ENCODE measurements at places on chromosomes 4 and X.
A peak's percentile ranks its signal among the peaks of the same experiment; 100 is the strongest.

- DNase-seq: no peak
Observed at GRCh38 chr4:25779021-25779420, 83.8 kb downstream of the SEL1L3 start.

- peak; percentile 38 for DNase-seq
Observed at GRCh38 chr4:139808808-139809756, 143.5 kb downstream of the MGST2 start.

DNA sequence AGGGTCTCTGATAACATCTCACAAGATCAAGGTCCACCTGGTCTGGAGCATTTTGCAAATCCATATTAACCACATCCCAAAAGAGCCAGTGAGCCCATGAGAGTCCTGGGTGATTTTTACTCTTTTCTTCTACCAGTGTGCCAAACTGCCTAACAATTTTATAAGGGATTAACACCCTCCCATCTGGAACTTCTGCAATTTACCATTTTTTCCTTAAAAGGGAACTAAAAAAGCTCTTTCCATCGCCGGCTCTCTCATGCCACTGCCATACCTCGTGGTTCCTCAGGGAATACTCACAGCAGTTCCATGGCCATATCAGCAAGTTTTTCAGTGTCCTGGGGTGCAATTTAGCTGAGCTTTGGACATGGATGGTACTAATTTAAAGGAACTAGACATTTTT, 55.7 kb downstream of the SEPSECS start:
- no peak for DNase-seq

DNA sequence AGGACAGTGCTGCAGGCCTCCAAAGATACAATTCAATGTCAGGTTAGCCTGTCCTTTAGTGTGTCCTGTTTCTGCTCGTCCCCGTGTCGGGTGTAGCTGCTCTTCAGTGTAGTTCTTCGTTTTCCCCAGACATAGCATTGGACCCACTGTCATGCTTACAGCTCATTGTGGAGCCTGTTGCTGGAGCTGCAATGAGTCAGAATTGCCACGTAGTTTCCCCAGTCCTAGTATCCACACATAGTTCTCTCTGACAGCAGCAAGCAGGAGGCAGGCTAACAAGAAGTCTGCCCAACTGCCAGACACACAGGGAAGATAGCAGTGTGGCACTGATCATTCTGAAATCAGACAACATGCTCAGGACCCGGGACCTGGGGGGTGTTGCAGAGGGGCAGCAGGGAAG, 49.2 kb downstream of the MOSPD2 start:
- DNase-seq: peak; percentile 50

GRCh38 chr4:85132570-85132969, 166.1 kb upstream of the WDFY3 start:
- no peak for DNase-seq

- DNase-seq: no peak
Observed at GRCh38 chrX:35244796-35245508, 302.4 kb downstream of the FAM47B start.

GRCh38 chrX:19966056-19966455, 24.8 kb downstream of the BCLAF3 start:
- no peak for DNase-seq

- DNase-seq: no peak
Observed at GRCh38 chr4:19236473-19236872, 1015.2 kb upstream of the SLIT2 start.

GRCh38 chr4:14681330-14681729, 321.0 kb upstream of the CPEB2 start:
- no peak for DNase-seq

- DNase-seq: no peak
Observed at GRCh38 chrX:63050225-63050624, 300.9 kb downstream of the SPIN4 start.

DNA sequence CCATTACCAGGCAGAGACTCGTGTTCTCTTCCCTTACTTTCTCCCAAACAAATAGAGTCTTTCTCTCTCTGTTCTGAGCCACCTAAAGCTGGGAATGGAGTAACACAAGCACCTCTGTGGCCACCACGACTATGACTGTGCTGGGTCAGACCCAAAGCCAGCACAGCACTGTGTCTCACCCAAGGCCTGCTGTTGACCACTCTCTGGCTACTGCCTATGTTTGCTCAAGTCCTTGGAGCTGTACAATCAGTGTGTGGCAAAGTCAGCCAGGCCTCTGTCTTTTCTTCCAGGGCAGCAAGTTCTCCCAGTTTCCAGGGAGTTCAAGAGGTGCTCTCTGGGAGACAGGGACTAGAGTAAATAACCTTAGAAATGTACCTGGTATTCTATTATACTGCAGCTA, 239.4 kb downstream of the FAM47A start:
- DNase-seq: no peak

GRCh38 chr4:143512978-143513313, 556 bp upstream of the SMARCA5 start:
- DNase-seq: no peak

DNA sequence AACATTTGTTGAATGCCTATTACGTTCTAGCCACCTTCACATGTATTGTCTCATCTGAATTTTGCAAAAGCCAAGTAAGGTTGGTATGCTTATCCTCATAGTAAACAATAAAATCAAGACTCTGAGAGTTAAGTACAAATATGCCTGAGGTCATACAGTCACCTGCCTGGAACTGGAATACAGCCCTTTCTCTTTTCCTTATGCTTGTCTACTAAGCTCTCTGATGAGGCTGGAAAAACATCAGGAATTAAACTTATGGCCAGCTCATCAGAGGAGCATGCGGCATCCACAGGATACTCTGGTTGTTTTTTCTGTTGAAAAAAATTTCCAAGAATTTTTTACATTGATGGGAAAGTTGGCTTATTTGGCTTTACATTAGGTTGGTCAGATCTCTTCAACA, 35.5 kb downstream of the NCAPG start:
- no peak for DNase-seq

GRCh38 chr4:81550388-81550859, 78.7 kb upstream of the RASGEF1B start:
- DNase-seq: no peak

GRCh38 chrX:103384672-103385071, 8.3 kb downstream of the BEX3 start:
- DNase-seq: no peak

DNA sequence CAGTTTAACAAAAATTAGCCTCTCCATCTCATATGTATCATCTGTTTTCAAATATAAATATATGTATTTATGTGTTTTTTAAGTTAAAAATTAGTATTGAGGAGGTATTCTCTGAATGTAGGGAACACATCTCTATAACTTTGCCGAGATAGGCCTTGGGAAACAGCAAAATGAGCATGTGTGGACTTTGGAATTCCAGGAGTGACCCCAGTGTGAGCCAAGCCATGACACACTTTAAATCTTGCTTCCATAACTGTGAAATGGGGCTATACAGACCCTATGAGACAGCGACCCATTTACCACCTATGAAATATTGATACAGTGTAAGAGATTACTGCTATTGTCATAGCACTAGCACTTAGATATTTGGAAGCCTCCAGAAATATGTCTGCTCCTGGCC, 58.8 kb downstream of the FRMPD4 start:
- no peak for DNase-seq

DNA sequence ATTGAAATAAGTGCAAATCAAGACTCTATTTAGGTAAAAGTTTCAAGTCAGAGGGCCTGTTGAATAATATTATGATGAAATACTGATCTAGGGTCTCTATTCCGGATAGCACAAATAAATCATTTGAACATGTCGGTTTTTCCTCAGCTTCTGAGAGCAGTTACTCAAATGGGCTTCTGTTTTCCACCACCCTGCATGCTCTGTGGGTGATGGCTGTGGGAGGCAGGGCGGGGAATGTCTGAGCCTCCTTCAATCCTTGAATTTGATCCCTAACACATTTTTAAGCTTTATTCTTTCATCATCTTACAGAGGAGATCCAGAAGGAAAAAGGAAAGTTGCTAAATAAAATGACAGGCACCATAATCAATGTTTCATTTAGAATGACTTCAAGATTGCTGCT, 8.5 kb downstream of the UNC5C start:
- no peak for DNase-seq

- no peak for DNase-seq
Observed at GRCh38 chrX:16970977-16971376, 24.5 kb downstream of the REPS2 start.

DNA sequence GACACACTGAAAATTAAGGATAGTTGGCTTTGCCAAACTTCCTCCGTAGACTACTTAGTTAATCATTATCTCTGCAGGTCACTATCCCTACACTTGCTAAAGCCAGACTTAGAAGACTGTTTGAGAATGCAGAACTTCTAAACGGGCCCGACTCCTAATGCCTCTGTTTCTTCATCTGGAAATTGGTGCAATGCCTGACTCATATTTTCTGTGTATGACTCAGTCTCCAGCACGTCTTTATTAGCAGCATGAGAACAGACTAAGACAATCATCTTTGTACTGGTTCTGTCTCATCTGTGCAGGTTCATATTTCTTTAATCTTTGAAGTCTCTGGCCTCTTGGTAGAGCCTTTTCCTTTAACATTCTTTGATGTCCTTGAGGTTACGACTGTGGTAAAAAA, 411.9 kb upstream of the ACTRT1 start:
- DNase-seq: peak; percentile 19

DNA sequence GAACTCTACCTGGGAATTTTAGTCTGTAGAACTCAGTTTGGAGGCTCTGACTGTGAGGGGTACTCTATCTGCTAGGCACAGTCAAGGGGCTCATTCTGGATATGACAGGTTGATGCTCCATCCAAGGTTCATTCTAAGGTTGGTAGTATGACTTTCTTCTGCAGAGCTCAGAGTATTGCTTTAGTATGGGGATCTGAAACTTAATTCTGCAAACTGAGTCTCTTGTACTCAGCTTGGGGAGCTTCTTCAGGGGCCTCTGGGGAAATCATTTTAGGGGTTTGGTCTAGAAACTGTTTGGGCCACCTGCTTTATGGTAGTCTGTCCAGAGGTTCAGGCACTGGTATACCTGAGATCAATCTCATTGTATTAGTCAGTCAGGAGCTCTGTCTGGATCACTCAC, 9.7 kb upstream of the TSR2 start:
- no peak for DNase-seq

- DNase-seq: no peak
Observed at GRCh38 chr4:80101071-80101791, 28.2 kb upstream of the ANTXR2 start.

DNA sequence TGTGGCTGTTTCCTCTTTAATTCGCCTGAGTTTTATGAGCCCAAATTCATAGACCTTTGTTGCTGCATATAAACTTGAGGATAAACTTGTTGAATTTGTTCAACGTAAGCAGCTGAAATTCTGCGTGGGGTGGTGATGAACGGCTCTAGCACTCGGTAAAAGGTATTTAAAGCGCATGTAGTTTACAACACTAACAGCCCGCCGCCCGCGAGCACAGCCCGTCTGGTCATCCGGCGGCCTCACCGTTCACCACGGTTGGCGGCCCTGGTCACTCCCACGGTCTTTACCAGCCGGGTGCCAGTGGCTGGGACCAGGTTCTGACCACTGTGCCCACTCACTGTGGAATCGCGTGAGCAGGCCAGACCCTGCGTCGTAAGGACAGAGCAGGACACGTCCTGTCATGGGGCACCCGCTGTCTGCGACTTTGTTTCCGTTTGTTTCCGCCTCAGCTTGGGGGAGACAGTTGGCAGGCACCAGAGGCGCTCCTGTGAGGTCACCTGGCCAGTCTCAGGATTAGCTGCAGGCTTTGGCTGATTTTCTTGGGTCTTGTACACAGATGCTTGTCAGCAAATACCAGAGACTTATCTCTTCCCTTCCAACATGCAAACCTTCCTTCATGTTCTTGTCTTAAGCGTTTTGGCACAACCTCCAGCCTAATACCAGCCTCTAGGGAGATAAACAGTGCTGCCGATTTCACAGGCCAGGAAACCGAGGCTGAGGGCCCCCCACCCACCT, 36.8 kb upstream of the SPON2 start:
- DNase-seq: no peak

DNA sequence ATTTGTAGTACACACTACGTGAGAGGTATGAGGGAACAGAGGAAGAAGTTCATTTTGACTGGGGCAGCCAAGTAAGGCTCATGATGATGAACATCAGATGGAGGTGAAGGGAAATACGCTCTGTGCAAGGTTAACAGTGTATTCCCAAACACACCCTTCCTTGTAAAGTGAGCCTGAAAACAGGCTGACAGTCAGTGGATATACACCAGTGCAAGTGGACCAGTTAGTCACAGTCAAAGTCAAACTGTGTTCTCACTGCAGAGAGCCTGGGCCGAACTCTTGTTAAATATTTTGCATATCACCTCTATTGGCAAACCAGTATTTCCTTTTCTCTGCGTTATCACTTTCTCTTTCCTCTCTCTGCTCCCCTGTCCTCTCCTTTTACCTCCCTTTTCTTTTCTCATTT, 23.4 kb upstream of the RHOH start:
- DNase-seq: no peak

- no peak for DNase-seq
Observed at GRCh38 chr4:98657531-98658286, 702 bp downstream of the TSPAN5 start.

- DNase-seq: no peak
Observed at GRCh38 chr4:41878991-41879491, 56.2 kb upstream of the TMEM33 start.

GRCh38 chr4:41012293-41012692, 202.0 kb downstream of the APBB2 start:
- no peak for DNase-seq

- DNase-seq: no peak
Observed at GRCh38 chr4:142563682-142564291, 282.3 kb downstream of the INPP4B start.

GRCh38 chrX:50081282-50081889, 119.4 kb downstream of the AKAP4 start:
- no peak for DNase-seq

- no peak for DNase-seq
Observed at GRCh38 chrX:121831601-121832000, 784.2 kb downstream of the GLUD2 start.

- no peak for DNase-seq
Observed at GRCh38 chr4:96525898-96526297, 686.0 kb downstream of the PDHA2 start.

DNA sequence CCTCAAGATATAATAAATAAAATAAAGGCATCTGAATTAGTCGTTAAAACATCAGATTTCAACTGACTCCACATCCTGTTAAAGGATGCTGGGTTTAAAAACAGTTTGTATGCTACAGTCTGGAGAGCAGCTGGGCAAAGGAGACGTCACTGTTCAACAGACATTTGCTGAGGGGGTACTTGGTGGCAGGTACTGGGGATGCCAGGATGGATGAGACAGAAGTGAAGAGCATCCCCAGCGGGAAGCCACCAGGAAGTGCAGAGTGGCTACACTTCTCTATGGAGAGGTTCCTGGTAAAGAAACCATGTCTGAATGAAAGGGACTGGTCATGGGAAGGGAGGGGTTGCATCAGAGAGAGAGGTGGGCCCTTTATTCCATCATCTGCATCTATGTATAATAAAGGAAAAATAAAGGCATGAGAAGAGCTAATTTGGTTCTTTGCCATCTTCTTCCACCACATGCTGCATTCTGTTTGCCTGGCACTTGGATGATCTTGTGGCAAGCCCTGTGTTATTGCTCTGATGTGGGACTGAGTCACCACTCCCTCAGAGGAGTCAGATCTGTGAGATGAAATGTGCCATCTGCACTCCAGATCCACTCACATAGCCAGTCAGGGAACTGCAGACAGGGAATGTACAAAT, 145.0 kb downstream of the SOWAHB start:
- peak; percentile 97 for DNase-seq

- no peak for DNase-seq
Observed at GRCh38 chr4:130653842-130654241, 1557.9 kb downstream of the C4orf33 start.

GRCh38 chr4:27018910-27019309, 158.3 kb downstream of the STIM2 start:
- no peak for DNase-seq

- DNase-seq: no peak
Observed at GRCh38 chr4:145345401-145345800, 136.3 kb upstream of the SMAD1 start.

All from fibroblast of skin of left quadriceps (primary cell).